Memory B cell (primary cell): ENCODE measurements at places on chromosomes 7 and 10.

DNA sequence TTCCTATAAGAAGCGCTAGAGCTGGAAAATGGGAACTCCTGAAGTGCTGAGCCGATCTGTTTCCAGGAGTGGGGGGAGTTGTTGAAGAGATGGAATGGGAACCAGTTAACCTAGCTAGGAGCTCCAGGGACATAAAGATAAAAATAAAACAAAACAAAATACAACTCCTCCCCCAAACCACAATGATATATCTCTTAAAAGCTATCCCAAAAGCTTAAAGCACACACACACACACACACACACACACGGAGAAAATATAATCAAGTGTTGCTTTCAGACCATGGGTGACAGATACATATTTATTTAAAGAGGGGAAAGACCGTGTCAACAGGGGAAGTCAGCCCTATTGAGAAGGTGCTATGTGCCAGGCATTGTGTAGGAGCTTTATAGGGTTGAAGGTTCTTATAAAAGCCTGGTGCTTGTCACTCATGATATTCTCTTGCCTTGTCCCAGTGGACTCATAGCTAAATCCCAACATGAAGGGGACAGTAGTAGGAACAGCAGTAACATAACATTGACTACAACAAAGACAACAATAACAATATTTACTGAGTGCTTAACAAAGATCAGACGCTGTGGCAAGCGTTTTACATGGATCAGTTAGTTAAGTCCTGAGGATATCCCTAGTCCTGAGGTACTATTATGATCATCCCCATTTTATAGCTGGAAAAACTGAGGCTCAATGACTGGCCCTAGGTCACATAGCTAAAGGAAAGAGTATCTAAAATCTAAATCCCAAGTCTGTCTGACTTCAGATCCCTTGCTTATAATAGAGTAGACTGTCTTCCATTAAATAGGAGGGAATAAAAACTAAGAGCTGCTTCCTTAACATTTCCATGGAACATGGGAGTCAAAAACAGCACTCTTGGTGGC is 115.5 kb downstream of the SPAG6 start:
- no peak for DNase-seq

DNA sequence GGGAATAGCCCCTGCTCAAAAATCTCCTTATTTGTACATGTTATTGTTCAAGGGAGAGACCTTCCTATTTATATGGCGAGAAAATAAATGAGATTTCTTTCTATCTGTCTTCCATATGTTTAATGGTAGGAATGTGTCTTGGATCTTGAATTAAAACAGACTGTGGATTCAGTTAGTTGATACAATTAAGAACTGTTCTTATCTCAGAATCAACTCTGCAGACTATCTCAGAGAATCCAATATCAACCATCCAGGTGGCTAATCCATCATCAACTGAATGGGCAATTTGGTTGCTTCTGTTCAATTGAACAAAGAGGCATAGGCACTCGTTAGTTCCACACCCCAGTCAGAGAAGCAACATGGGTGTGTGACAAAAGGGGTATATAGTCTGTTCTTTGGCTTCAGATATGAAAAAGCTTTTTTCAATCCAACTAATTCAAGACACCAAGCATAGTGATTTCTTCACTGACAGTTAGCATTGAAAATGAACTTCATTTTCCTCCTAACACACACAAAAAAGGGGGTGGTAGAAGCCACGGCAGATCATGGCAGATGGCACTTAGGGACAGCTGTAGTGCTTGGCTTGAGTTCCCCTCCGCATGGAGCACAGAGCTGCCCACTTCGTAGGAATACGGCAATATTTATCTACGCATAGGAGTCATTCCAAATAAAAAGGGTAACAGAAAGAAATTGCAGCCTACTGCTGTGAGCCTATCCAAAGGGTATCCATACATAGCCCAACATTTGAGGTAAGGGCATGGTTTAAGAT is 135.9 kb downstream of the KIAA1217 start:
- DNase-seq = no peak

DNA sequence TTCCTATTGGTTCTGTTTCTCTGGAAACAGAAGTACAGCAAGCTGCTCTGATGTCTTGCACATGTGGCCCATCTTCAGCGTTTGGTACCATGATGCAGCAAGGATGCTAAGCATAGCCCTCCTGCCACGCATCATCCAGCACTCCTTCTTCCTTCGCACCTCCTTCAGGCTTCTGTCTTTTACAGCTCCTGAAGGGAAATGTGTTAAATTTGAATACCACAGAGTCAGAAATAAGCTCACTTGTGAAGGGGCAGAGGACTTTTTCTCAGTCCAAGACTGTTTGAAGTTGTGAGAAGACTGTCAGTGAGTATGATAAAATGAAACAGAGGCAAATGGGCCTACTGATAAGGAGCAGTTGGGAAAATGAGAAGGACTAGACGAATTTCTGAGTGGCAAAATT is 20.7 kb downstream of the TSPAN13 start:
- no peak for DNase-seq

DNA sequence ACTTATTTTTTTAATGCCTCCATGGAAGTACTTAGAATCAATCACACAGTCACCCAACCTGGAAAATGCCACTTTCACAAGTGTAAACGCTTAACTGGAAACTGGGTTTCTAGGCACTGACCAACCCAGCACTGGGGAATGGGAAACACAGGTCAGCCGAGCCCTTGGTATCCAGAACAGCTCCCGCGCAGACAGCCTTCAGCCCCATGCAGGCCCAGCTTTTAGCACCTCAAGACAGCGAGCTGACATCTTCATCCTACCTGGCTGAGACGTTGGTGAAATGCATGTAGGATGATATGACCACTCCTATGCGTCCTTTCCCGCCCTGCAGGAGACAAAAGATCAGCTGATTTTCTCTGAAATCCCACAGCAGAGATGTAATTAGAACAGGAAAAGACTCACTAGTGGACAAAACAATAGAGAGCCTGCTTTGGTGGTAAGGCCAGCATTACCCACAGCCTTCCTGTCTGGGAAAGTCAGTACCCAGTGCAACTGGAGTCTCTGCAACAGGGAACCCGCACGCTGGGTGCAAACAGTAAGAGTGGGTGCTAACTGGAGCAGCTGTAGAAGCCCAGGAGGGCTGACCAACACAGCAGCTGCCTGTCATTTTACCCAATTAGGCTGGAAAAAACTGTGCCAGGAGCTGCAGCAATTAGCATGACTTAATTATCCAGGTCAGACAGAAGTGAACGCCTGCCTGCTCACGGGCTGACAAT is 153.7 kb downstream of the TNS3 start:
- no peak for DNase-seq

- no peak for DNase-seq
These were observed 101.2 kb upstream of the KLF6 start for GRCh38 chr10:3886191-3886590.

DNA sequence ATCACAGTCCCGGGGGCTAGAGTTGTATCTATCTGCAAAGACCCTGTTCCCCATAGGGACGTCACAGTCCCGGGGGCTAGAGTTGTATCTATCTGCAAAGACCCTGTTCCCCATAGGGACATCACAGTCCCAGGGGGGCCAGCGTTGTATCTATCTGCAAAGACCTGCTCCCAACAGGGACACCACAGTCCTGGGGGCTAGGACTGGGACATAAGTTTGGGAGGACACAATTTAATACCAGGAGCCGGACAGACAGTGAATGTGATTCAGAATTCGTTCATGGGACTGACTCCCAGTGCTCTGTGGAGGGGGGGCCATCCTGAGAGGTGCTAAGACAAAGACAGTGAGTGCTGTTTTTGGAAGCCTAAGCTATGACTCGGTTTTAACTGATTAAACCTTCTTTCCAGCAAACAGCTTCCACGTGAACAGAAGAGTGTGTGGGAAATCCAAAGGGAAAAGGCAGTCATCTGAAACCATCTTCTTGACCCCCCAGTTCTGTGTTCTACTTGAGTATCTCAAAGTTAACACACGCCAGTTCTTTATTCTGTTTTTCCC is 153.0 kb downstream of the DIP2C start:
- no peak for DNase-seq
